Right atrium auricular region (tissue), 2 donors: ENCODE measurements at places on chromosomes 11 and 22. TPM values are rescaled to one million over a fixed set of nuclear protein-coding genes. Genes with fewer than 3 reads are reported as not detected.

LUZP2 gene
- total RNA-seq: 0.19 TPM

KCTD14 gene
- total RNA-seq: 0.59 TPM

HEPACAM gene
- total RNA-seq: not detected

CHRNA10 gene
- 1.0 TPM for total RNA-seq

CRYBB2 gene
- total RNA-seq: not detected

SDHD gene
- total RNA-seq: 166 TPM

VSIG10L2 gene
- total RNA-seq: not detected

UBQLN3 gene
- total RNA-seq: not detected

FAM227A gene
- total RNA-seq: 0.70 TPM

WEE1 gene
- 52.0 TPM for total RNA-seq

VPREB1 gene
- total RNA-seq: not detected

ZNF215 gene
- total RNA-seq: 0.63 TPM

OR8A1 gene
- not detected for total RNA-seq

MN1 gene
- 13.0 TPM for total RNA-seq

APOA4 gene
- not detected for total RNA-seq

OR51B4 gene
- not detected for total RNA-seq

TEAD1 gene
- 73.8 TPM for total RNA-seq

ZDHHC13 gene
- 12.7 TPM for total RNA-seq
